ENCODE measurements at places on chromosomes 1 and 21.

- no peak for DNase-seq
These were observed 12.5 kb downstream of the SLC9A1 start for GRCh38 chr1:27142464-27142863.

DNA sequence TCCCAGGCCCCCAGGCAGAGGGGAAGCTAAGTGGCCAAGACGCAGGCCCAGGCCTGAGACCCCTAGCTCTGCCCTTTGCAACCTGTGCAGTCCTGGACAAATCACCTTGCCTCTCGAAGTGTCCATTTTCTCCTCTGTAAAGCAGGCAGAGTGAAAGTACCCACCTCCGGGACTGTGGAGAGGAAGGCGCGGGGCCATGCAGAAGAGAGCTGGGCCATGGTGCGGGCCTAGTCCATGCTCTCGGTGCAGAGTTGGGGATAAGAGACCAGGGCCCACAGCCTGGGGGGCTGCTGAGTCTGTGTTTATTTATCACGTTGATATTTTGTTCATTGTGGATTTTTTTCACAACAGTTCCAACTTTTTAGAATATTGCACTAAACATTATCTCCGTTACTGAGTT lies 160.2 kb upstream of the VAMP3 start:
- no peak for DNase-seq

DNA sequence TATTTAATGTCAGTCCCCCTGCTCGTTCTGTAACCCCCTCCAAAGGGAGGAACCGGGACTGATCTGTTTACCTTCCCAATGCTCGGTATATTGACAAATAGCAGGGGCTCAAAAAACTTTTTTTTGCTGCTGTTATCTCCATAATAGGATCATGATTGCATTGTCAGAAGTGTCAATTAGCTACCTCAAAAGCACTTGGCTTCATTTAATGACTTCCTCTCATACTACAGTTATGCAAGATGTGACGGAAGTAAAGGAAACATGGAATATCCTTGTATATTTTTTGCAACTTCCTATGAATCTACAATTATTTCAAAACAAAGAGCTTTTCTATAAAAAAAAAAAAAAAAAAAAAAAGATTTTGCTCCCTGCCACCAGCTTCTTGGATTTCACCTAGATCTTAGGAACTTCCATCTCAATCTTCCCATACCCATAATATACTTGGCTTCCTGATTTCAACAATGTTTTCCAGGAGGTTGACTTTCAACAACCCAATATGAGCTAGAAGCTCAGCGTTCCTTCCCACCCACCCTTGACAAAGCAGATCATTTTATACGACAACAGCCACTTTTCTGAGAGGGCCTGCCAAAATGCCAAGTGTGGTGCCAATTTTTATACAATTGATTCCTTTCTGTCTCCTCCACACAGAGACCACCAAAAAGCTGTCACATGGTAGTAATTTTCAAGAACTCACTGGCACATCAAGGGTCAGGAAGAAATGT lies 71.7 kb downstream of the SETD4 start:
- no peak for DNase-seq

- DNase-seq: no peak
These were observed 123.7 kb downstream of the MATN1 start for GRCh38 chr1:30599721-30600120.

DNA sequence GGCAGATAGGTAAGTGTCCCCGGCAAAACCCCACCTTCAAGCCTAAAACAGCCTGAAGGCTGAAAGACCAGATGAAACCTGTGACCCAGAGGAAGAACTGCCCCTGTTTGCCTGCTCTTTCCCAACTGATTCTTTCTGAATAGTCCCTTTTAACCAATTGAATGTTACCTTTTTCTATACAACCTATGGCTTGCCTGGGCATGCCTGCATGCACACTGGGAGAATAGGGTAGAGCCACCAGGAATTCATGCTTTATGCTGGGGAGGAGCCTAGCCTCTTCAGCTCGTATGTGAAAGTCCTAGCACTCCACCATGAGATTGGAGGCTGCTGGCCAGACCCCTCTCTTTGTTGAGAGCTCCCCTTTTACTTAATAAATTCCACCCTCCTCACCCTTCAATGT lies 340.0 kb downstream of the PTBP2 start:
- DNase-seq: no peak

GRCh38 chr1:46466477-46467182 lies 23.0 kb upstream of the DMBX1 start:
- no peak for DNase-seq
